ENCODE measurements at places on chromosomes 1 and 21.

DNA sequence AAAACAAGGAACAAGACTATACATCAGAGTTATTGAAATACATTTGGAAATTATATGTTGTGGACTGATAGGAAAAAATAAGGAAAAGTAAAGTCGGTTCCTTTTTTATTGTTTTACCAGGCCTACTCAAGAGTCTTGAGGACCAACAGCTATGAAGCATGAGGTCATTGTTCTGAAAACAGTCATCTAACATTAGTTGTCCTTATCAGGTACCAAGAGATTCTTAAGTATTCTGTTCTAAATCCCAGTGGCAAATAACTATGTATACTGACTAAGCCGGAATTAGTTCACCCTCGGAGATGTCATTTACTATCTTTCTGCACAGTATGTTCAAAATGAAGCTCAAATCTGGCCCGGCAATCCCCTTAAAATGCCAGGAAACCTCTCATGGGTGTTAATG is 585 bp downstream of the ADGRL4 start:
- DNase-seq: no peak

GRCh38 chr1:115680730-115681111 is 39.0 kb downstream of the VANGL1 start:
- no peak for DNase-seq

- DNase-seq: no peak
These were observed 18.5 kb upstream of the EPHA2 start for GRCh38 chr1:16174261-16174868.

GRCh38 chr1:44170281-44170823 is 28.9 kb upstream of the KLF18 start:
- no peak for DNase-seq

GRCh38 chr1:205494115-205494514 is 10.4 kb upstream of the CDK18 start:
- DNase-seq: no peak

Measured in substantia nigra (tissue), 51 donors.